Gastroesophageal sphincter (tissue), 4 donors: ENCODE measurements at places on chromosomes 6 and 20. TPM values are rescaled to one million over a fixed set of nuclear protein-coding genes. Genes with fewer than 3 reads are reported as not detected.

SRXN1 gene
- total RNA-seq: 38.6 TPM

- no peaks in the 10 kb centered on the region for H3K4me1 ChIP-seq
- H3K27ac ChIP-seq: no peak overlapping the region
- H3K36me3 ChIP-seq: no peaks in the 10 kb centered on the region
- H3K4me3 ChIP-seq: no peak overlapping the region
- peak; percentile 25 for ATAC-seq
These were observed 625.4 kb downstream of the QKI start for GRCh38 chr6:164039954-164040375.

NEDD9 gene
- 37.5 TPM for total RNA-seq

PTK6 gene
- 0.13 TPM for total RNA-seq

MYLIP gene
- 131 TPM for total RNA-seq

DNA sequence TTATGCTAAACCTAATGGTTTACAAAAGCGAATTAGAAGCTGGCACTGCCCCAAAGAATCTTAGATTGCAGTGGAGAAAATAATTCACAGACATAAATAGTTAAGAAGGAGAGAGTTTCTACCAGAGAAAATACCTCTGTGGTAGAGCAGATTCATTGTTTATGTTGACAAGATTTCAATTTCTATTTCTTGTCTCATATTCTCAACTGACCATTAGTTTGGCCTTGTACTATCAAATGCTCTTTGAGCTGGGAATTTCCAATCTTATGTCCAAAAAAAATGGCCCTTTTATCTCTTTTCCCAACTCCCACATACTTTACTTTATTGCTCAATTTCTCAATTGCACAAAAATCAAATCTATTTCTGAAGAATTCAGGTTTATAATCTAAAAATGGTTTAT is 804.1 kb upstream of the CITED2 start:
- no peaks in the 10 kb centered on the region for H3K36me3 ChIP-seq
- ATAC-seq: no peak
- H3K27me3 ChIP-seq: no peaks in the 10 kb centered on the region
